HT1080 (cell line): ENCODE measurements at places on chromosomes 5 and 9. TPM values are rescaled to one million over a fixed set of nuclear protein-coding genes. Genes with fewer than 3 reads are reported as not detected.

LCN15 gene
- not detected in 2 replicates for total RNA-seq

ADAMTS12 gene
- 0.10 TPM in 2 replicates for total RNA-seq

- no peak for DNase-seq
Measured at GRCh38 chr5:171857489-171857876, 71.9 kb downstream of the SMIM23 start.

DNA sequence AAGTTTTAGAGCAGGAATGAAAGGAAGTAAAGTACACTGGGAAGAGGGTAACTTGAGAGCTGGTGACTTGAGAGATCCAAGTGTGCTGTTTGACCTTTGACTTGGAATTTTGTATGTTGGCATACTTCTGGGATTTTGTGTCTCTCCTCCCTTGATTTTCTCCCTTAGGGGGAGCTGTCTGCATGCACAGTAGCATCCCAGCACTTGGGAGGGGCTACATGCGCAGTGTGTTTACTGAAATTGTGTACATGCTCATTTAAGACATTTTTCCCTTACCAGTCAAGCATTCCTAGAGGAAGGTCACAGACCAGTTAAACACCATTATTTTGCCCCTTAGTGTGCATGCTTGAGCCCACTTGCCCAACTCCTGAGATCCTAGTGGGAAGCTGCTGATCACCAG lies 120.1 kb downstream of the ZNF622 start:
- DNase-seq = peak; percentile 57

- peak; percentile 73 for DNase-seq
Measured at GRCh38 chr5:137320056-137321045, 178.8 kb downstream of the SPOCK1 start.

GRCh38 chr9:136671646-136672430 lies 9.1 kb downstream of the EGFL7 start:
- DNase-seq = no peak

DNA sequence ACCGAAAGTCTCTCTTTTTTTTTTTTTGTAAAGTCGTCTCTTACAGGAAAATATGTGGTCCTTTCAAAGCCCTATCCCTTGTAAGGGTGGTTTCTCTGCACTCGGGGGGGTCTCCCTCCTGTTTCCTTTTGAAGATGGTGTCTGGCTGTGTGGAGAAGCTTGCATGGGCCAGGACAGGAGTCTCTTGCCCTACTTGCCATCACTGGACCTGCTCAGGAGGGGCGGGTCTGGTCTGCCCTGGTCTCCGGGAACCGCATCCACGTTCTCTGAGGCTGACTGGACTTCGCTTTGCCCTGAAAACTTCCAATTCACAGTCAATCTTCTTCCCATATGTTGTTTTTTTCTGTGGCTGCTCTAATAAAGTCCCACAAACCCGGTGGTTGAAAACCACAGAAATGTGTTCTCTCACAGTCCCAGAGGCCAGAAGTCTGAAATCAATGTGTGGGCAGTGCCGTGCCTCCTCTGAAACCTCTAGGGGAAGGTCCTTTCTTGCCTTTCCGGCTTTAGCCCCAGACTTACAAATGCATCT lies 92.9 kb upstream of the IER5L start:
- peak; percentile 73 for DNase-seq
